ENCODE measurements at places on chromosomes 3 and 15.

GRCh38 chr3:120275618-120276017 lies 9.4 kb downstream of the GPR156 start:
- DNase-seq, result no peak

DNA sequence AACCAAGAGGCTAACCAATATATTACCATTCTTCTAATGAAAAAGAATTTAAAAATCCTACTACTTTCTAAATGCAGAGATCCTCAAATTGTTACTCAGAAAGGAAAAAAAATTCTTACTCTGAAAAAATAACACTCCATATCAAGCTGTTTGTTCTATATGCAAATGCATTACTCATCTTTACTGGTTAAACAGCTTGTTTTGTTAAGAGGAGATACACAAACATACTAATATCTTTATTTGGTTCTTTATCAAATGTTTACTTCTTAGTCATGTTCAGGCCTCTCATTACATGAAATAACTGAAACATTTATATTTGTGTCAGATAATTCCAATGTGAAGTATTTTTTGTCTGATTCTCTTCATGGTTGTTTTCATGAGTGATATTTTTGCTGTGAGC lies 146.8 kb downstream of the PCCB start:
- DNase-seq, result no peak

DNA sequence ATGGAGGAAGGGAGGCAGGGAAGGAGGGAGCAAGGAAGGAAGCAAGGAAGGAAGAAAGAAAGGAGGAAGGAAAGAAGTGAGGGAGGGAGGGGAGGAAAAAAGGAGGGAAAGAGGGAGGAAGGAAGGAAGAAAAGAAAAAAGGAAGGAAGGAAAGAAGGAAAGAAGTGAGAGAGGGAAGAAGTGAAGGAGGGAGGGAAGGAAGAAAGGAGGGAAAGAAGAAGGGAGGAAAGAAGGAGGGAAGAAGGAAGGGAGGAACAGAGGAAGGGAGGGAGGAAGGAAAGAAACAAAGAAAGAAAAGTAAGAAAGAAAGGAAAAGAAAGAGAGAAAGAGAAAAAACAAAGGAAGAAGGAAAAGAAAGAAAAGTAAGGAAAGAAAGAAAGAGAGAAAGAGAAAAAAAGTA lies 183.0 kb upstream of the SLC24A5 start:
- no peak for DNase-seq

GRCh38 chr3:16059081-16059537 lies 115.4 kb upstream of the GALNT15 start:
- no peak for DNase-seq

All from activated CD8-positive, alpha-beta memory T cell treated with anti-CD3 and anti-CD28 coated beads for 1 hour (primary cell).